Keratinocyte (primary cell): ENCODE measurements at places on chromosomes 3 and 15. TPM values are rescaled to one million over a fixed set of nuclear protein-coding genes. Genes with fewer than 3 reads are reported as not detected.
A peak's percentile ranks its signal among the peaks of the same experiment; 100 is the strongest.

GRCh38 chr3:126300761-126301481 lies 56.3 kb downstream of the KLF15 start:
- H3K4me3 ChIP-seq: no peak overlapping the region
- no peaks in the 10 kb centered on the region for H3K27me3 ChIP-seq
- H3K4me1 ChIP-seq: peaks cover 13% of the 10 kb centered on the region
- DNase-seq: no peak

GRCh38 chr3:18847583-18848197 lies 300.6 kb upstream of the KCNH8 start:
- DNase-seq: no peak
- no peak overlapping the region for H3K27ac ChIP-seq
- no peak overlapping the region for H3K4me3 ChIP-seq

- H3K4me1 ChIP-seq: peaks cover 4% of the 10 kb centered on the region
- no peak overlapping the region for H3K27ac ChIP-seq
- no peak for DNase-seq
- no peak overlapping the region for H3K4me3 ChIP-seq
These were observed 111.1 kb downstream of the MAGI1 start for GRCh38 chr3:65927576-65927975.

Gene CCR2
- polyA plus RNA-seq: 0.02 to 0.26 TPM (median 0.07 TPM) in 3 replicates

Gene DLL4
- polyA plus RNA-seq: not detected in 3 replicates

Gene CHRNA5
- polyA plus RNA-seq: 3.7 to 10.0 TPM (median 8.0 TPM) in 3 replicates

Gene GOLGA8O
- 0.07 to 0.35 TPM (median 0.14 TPM) in 3 replicates for polyA plus RNA-seq

DNA sequence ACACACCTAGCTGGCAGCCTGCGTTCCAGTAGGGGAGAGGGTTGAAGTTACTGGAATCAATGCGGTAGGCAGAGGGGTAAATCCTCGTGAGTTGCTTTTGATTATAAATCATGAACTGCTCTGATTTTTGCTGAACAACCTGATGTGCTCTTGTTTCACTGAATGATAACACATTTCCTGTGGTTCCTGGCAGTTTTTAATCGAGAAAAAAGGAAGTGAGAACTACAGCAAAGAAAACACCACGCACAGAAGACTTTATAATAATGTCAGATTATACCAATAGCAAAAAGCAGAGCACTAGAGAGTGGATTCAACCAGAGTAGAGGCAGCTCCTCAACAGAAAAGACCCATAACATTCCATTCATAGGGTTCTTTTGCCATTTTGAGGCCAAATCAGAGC lies 200.8 kb upstream of the STRIT1 start:
- H3K4me1 ChIP-seq: no peaks in the 10 kb centered on the region
- no peak overlapping the region for H3K27ac ChIP-seq

Gene LRRC49
- polyA plus RNA-seq: 7.1 to 9.9 TPM (median 7.9 TPM) in 3 replicates

DNA sequence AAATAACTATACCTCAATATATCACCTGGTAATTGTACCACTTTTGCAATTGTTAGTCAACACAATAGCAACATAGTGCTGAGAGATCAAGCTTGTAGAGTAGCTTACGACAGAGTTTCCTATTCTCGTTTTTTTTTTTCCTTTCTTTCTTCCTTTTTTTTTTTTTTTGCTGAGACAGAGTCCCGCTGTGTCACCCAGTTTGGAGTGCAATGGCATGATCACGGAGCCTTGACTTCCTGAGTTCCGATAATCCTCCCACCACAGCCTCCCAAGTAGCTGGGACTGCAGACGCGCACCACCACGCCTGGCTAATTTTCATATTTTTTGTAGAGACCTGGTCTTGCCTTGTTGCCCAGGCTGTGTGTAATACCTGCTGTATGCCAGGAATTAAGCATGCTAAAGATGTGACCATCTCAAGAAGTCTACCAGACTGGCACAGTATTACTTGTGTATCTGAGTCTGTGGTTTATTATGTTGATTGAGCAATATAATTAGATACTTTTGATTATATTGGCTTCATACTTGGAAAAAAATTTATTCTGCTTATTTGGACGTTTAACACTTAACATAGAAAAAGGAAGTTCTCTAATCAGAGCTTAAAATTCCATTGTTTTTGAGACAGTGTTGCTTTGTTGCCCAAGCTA lies 3.0 kb downstream of the SELENOT start:
- no peak overlapping the region for H3K4me3 ChIP-seq
- H3K36me3 ChIP-seq: no peaks in the 10 kb centered on the region
- H3K27me3 ChIP-seq: no peaks in the 10 kb centered on the region

DNA sequence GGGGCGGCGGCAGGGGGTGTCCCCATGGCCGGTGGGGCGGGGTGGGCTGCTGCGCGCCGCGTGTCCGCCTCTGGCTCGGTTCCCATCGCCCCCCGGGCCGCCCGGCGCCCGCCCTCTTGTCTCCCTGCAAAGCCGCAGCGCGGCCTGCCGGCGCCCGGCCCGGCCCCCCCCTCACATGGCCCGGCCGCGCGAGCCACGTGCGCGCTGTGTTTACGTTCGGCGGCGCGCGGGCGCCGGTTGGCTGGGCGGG lies 502 bp downstream of the NR1D2 start:
- DNase-seq: no peak
- H3K27me3 ChIP-seq: peaks cover 5% of the 10 kb centered on the region
- peaks cover 38% of the 10 kb centered on the region for H3K4me1 ChIP-seq
- H3K27ac ChIP-seq: peak overlapping the region; percentile 67
- no peaks in the 10 kb centered on the region for H3K36me3 ChIP-seq

Gene SAMMSON
- polyA plus RNA-seq: not detected in 3 replicates

Gene TNNC1
- polyA plus RNA-seq: 0.22 to 0.35 TPM (median 0.33 TPM) in 3 replicates

DNA sequence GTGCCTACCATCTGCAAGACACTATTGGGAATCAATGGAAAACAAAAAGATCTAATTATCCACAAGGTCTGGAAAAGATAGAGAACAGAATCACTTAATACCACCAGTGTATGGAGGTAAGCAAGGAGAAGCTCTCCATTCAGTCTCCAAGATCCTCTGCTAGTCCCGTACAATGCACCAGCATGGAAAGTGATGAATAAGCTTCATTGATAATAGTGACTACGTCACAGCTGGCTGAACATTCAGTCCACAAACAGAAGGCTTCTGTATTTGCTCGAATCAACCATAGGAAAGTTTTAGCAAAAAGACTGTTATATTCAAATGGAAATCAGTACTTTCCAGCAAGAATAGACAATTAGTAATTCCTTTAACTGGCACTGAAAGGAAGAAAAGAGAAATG lies 42.9 kb downstream of the IGSF11 start:
- H3K27me3 ChIP-seq: no peaks in the 10 kb centered on the region
- H3K4me1 ChIP-seq: no peaks in the 10 kb centered on the region
- H3K27ac ChIP-seq: no peak overlapping the region
- no peak for DNase-seq
- H3K4me3 ChIP-seq: no peak overlapping the region
- no peaks in the 10 kb centered on the region for H3K36me3 ChIP-seq

DNA sequence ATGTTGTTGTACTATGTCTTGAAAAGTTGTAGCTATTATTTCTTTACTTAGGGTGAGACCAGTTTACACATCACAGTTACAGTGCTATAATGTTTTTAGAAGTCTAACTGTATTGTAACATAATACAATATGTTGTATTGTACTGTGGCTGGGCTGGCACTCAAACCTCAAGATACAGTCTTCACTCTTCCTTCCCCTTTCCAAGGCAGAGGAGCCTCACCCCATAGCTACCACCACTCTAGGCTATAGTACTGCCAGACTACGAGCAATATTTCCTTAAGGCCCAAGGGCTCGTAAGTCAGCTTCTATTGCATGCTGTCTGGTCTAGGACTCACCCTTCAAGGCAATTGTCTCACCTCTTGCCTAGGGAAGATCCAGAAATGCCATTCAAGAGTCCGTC lies 597.7 kb downstream of the OTOL1 start:
- H3K27me3 ChIP-seq: no peaks in the 10 kb centered on the region
- no peak overlapping the region for H3K4me3 ChIP-seq
- H3K27ac ChIP-seq: no peak overlapping the region
- H3K36me3 ChIP-seq: no peaks in the 10 kb centered on the region

GRCh38 chr15:80918196-80918783 lies 71.3 kb downstream of the MESD start:
- no peaks in the 10 kb centered on the region for H3K36me3 ChIP-seq
- H3K4me1 ChIP-seq: peaks cover 10% of the 10 kb centered on the region
- H3K27ac ChIP-seq: no peak overlapping the region
- no peak overlapping the region for H3K4me3 ChIP-seq
- H3K27me3 ChIP-seq: no peaks in the 10 kb centered on the region

- no peaks in the 10 kb centered on the region for H3K27me3 ChIP-seq
- H3K4me1 ChIP-seq: peaks cover 51% of the 10 kb centered on the region
- H3K27ac ChIP-seq: peak overlapping the region; percentile 84
- DNase-seq: peak; percentile 71
These were observed 600 bp upstream of the USP3 start for GRCh38 chr15:63503739-63504246.

- H3K27ac ChIP-seq: no peak overlapping the region
- H3K4me3 ChIP-seq: no peak overlapping the region
- H3K4me1 ChIP-seq: peaks cover 18% of the 10 kb centered on the region
These were observed 1016.5 kb downstream of the ROBO1 start for GRCh38 chr3:78751266-78751665.

GRCh38 chr3:11613851-11614487 lies 29.7 kb downstream of the VGLL4 start:
- H3K27ac ChIP-seq: no peak overlapping the region
- H3K4me3 ChIP-seq: no peak overlapping the region
- no peaks in the 10 kb centered on the region for H3K4me1 ChIP-seq
- DNase-seq: no peak
- no peaks in the 10 kb centered on the region for H3K27me3 ChIP-seq

DNA sequence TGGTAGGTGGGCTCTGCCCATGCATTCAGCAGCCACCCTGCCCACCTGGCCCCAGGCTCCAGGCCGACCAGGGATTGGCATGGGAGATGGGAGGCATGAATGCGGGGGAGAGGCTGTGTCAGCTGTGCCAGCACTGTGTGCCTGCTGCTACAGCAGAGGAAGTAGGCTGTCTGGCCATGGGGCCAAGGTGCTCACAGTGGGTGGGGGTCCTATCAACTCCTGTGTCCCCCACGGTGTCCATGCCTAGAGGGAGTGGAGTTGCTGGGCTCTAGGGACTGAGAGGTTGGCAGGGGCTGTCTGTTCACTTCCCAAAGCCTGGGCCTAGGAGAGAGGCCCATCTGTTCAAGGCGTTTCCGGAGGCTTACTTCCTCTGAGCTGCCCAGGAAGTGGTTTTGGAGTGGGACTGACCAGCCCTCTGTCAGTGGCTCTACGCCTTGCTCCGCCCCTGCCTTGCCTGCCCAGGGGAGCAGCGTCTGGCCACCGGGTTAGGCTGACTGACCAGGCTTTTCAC lies 5.8 kb downstream of the PRKCD start:
- no peak overlapping the region for H3K4me3 ChIP-seq
- no peaks in the 10 kb centered on the region for H3K27me3 ChIP-seq
- no peak for DNase-seq
- H3K4me1 ChIP-seq: peaks cover 19% of the 10 kb centered on the region
- no peak overlapping the region for H3K27ac ChIP-seq

DNA sequence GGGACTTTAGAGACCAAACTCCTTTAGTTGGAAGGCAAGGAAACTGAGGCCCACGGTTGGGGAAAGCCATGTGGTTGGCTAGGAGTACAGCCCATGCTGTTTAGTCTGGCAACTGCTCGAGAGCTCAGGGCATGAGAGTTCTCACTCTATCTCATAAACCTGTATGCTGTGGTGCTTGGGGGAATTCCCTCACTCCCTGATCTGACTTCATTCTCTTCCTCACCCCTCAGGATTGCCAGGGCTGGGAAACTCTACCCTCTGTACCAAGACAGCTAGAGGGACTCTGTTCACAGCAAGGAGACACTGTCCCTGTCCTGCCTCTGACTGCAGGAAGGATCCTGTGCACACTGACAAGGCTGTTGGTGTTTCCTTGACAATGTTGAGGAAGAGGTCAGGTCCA lies 230.2 kb downstream of the ZNF621 start:
- no peaks in the 10 kb centered on the region for H3K36me3 ChIP-seq
- DNase-seq: no peak
- H3K4me1 ChIP-seq: no peaks in the 10 kb centered on the region
- H3K27me3 ChIP-seq: no peaks in the 10 kb centered on the region
- H3K27ac ChIP-seq: no peak overlapping the region

DNA sequence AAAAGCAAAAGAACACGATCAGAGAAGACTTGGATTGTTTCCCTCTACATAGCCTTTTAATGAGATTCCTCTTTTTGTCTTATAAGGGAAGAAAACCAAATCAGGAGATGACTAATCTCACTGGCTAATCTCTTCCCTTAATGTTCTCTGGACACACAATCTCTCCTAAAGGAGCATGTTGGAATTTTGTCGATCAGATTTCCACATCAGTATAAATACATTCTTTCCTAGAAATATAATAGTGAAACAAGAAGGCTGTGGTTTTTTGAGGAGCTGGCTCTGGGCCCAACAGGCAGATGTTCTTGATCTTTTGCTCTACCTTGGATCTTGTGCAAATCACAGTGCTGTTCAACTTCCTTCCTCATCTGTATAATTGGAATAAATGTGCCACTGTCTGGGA lies 94.0 kb downstream of the GTPBP8 start:
- H3K36me3 ChIP-seq: no peaks in the 10 kb centered on the region
- H3K4me1 ChIP-seq: peaks cover 4% of the 10 kb centered on the region

DNA sequence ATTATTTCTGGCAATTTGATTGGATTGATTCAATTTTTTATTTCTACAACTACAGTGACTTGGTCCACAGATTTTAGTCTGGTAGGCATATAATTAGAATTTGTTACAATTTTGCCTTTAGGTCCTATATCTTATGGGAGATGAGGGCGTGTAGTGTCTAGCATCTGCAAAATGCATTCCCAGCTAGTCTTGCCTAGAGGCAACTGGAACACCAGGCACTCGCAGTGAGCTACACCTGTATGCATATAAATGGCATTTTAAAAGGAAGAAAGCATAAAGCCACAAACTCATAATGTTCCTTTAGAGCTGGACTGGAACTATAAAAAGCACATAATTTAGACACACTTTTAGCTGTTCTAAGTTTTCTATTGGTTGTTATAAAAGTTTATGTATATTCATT lies 17.9 kb upstream of the SPPL2A start:
- H3K27ac ChIP-seq: no peak overlapping the region
- DNase-seq: no peak
- H3K27me3 ChIP-seq: no peaks in the 10 kb centered on the region
- no peaks in the 10 kb centered on the region for H3K36me3 ChIP-seq

DNA sequence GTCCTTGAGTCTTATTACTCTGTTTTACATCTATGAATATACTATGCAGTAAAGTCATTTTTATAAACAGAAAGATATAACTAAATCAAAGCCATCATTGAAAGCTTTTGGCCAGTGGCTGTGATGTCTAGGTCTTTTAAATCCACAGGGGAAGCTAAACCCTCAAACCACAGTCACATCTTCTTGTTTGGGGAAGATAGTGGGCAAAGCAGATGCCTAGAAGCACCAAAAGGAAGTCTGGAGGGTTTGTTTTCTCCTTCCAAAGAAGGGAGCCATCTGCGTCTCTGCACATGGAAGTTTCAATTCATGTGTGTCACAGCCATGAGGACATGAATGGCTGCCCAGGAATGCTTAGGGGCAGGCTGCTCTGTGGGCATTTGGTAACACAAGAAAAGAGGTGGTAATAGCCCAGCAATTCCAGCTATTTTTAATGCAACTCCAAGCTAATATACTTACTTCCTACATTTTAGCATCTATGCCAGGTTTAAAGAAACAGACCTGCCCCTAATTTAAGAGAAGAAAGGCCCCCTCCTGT lies 322.2 kb downstream of the SLC9A9 start:
- no peak overlapping the region for H3K27ac ChIP-seq
- H3K36me3 ChIP-seq: no peaks in the 10 kb centered on the region
- no peak overlapping the region for H3K4me3 ChIP-seq
- H3K27me3 ChIP-seq: no peaks in the 10 kb centered on the region
- no peak for DNase-seq

Gene CPA3
- not detected in 3 replicates for polyA plus RNA-seq
